Suprapubic skin (tissue), 4 donors: ENCODE measurements at places on chromosomes 4 and X. TPM values are rescaled to one million over a fixed set of nuclear protein-coding genes. Genes with fewer than 3 reads are reported as not detected.

- H3K36me3 ChIP-seq: no peaks in the 10 kb centered on the region
- no peaks in the 10 kb centered on the region for H3K27me3 ChIP-seq
- H3K4me3 ChIP-seq: no peak overlapping the region
Measured at GRCh38 chr4:123871341-123871740, 474.7 kb downstream of the SPRY1 start.

DNA sequence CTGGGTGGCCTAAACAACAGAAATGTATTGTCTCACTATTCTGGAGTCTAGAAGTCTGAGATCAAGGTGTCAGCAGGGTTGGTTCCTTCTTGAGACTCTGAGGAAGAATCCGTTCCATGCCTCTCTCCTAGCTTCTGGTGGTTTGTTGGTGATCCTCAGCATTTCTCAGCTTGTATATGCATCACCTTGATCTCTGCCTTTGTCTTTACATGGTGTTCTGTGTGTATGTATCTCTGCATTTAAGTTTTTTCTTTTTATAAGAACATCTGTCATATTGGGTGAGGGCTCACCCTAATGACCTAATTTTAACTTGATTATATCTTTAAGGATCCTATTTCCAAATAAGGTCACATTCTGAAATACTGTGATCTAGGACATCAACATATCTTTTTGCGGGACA, 50.6 kb upstream of the CD40LG start:
- H3K27me3 ChIP-seq: no peaks in the 10 kb centered on the region
- H3K4me3 ChIP-seq: no peak overlapping the region
- H3K36me3 ChIP-seq: no peaks in the 10 kb centered on the region
- no peak overlapping the region for H3K27ac ChIP-seq
- no peaks in the 10 kb centered on the region for H3K4me1 ChIP-seq
- no peak for DNase-seq

- H3K27ac ChIP-seq: peak overlapping the region; percentile 65
- H3K4me3 ChIP-seq: peak overlapping the region; percentile 74
- no peaks in the 10 kb centered on the region for H3K36me3 ChIP-seq
Measured at GRCh38 chr4:30716681-30717207, 3.4 kb upstream of the PCDH7 start.

- H3K4me1 ChIP-seq: no peaks in the 10 kb centered on the region
- H3K27ac ChIP-seq: no peak overlapping the region
- H3K36me3 ChIP-seq: no peaks in the 10 kb centered on the region
- no peak overlapping the region for H3K4me3 ChIP-seq
- no peaks in the 10 kb centered on the region for H3K27me3 ChIP-seq
Measured at GRCh38 chr4:188145601-188146000, 6.4 kb downstream of the TRIML1 start.

- DNase-seq: no peak
- H3K4me1 ChIP-seq: no peaks in the 10 kb centered on the region
- H3K36me3 ChIP-seq: no peaks in the 10 kb centered on the region
- H3K27ac ChIP-seq: no peak overlapping the region
Measured at GRCh38 chr4:69750346-69750745, 10.1 kb downstream of the SULT1B1 start.

GRCh38 chrX:2395261-2395992, 105.3 kb downstream of the DHRSX start:
- H3K4me1 ChIP-seq: peaks cover 4% of the 10 kb centered on the region
- peak; percentile 69 for DNase-seq
- no peaks in the 10 kb centered on the region for H3K36me3 ChIP-seq
- no peak overlapping the region for H3K27ac ChIP-seq
- no peaks in the 10 kb centered on the region for H3K27me3 ChIP-seq

GRCh38 chr4:10982305-10982704, 297.7 kb upstream of the CLNK start:
- H3K27me3 ChIP-seq: no peaks in the 10 kb centered on the region
- no peak overlapping the region for H3K4me3 ChIP-seq
- no peak overlapping the region for H3K27ac ChIP-seq

GRCh38 chr4:17552427-17552826, 24.6 kb upstream of the LAP3 start:
- no peak overlapping the region for H3K27ac ChIP-seq
- DNase-seq: no peak
- peaks cover 8% of the 10 kb centered on the region for H3K27me3 ChIP-seq
- H3K4me1 ChIP-seq: no peaks in the 10 kb centered on the region
- H3K36me3 ChIP-seq: no peaks in the 10 kb centered on the region

- H3K27ac ChIP-seq: no peak overlapping the region
- no peaks in the 10 kb centered on the region for H3K36me3 ChIP-seq
- H3K4me3 ChIP-seq: no peak overlapping the region
- no peaks in the 10 kb centered on the region for H3K4me1 ChIP-seq
Measured at GRCh38 chr4:108371282-108371681, 202.6 kb upstream of the LEF1 start.

- H3K27me3 ChIP-seq: no peaks in the 10 kb centered on the region
- DNase-seq: no peak
- H3K27ac ChIP-seq: no peak overlapping the region
- H3K4me3 ChIP-seq: no peak overlapping the region
- H3K4me1 ChIP-seq: no peaks in the 10 kb centered on the region
- no peaks in the 10 kb centered on the region for H3K36me3 ChIP-seq
Measured at GRCh38 chrX:94524867-94525266, 850.9 kb downstream of the FAM133A start.

- H3K36me3 ChIP-seq: no peaks in the 10 kb centered on the region
- H3K4me1 ChIP-seq: no peaks in the 10 kb centered on the region
- no peak overlapping the region for H3K4me3 ChIP-seq
- no peak for DNase-seq
- no peaks in the 10 kb centered on the region for H3K27me3 ChIP-seq
- no peak overlapping the region for H3K27ac ChIP-seq
Measured at GRCh38 chr4:155271557-155271956, 63.1 kb downstream of the NPY2R start.

DNA sequence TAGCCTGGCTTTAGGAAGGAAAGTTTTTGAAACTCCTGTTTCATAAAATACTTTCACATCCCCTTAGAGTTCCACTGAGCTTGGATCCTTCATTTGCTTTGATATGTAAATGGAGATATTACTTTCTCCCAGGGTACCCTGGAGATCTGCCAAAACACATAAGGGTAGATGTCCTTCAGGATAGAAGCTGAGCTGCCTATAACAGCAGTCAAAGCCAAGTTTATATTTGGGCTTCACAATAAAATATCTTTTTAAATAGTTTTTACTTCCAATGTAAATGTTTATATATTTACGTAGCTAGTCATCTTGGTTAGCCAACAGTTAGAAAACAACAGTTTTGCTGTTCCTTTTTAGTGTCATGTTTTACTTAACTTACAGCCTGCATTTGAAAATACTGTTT, 742.3 kb upstream of the POU3F4 start:
- no peaks in the 10 kb centered on the region for H3K36me3 ChIP-seq
- no peaks in the 10 kb centered on the region for H3K4me1 ChIP-seq
- H3K27me3 ChIP-seq: no peaks in the 10 kb centered on the region
- no peak for DNase-seq
- H3K27ac ChIP-seq: no peak overlapping the region
- H3K4me3 ChIP-seq: no peak overlapping the region

- H3K27me3 ChIP-seq: no peaks in the 10 kb centered on the region
- H3K27ac ChIP-seq: no peak overlapping the region
- no peak overlapping the region for H3K4me3 ChIP-seq
- no peak for DNase-seq
- no peaks in the 10 kb centered on the region for H3K36me3 ChIP-seq
- H3K4me1 ChIP-seq: no peaks in the 10 kb centered on the region
Measured at GRCh38 chr4:8556341-8557150, 23.6 kb upstream of the GPR78 start.

GRCh38 chrX:134626434-134626833, 31.8 kb downstream of the PLAC1 start:
- H3K4me1 ChIP-seq: peaks cover 16% of the 10 kb centered on the region
- DNase-seq: no peak

DNA sequence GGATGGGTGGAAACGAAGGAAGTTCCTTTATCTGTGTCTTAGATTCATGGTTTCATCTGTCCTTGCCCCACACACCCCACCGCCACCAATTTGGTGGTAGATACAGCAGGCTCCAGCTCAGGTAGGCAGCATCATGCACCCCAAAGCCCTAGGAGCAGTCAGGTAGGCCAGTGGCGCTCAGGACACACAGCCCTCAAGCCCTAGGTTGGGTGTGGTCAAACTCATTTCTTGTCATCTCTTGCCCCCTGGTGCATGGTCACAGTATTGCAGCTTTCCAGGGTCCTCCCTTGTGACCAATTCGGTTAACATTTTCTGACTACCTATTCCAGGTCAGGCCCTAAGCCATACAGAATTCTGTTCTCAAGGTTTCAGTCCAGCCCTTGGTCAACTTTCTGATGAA, 14.5 kb upstream of the PRRG3 start:
- no peaks in the 10 kb centered on the region for H3K27me3 ChIP-seq
- H3K27ac ChIP-seq: no peak overlapping the region
- no peak overlapping the region for H3K4me3 ChIP-seq
- H3K36me3 ChIP-seq: no peaks in the 10 kb centered on the region
- no peaks in the 10 kb centered on the region for H3K4me1 ChIP-seq

DNA sequence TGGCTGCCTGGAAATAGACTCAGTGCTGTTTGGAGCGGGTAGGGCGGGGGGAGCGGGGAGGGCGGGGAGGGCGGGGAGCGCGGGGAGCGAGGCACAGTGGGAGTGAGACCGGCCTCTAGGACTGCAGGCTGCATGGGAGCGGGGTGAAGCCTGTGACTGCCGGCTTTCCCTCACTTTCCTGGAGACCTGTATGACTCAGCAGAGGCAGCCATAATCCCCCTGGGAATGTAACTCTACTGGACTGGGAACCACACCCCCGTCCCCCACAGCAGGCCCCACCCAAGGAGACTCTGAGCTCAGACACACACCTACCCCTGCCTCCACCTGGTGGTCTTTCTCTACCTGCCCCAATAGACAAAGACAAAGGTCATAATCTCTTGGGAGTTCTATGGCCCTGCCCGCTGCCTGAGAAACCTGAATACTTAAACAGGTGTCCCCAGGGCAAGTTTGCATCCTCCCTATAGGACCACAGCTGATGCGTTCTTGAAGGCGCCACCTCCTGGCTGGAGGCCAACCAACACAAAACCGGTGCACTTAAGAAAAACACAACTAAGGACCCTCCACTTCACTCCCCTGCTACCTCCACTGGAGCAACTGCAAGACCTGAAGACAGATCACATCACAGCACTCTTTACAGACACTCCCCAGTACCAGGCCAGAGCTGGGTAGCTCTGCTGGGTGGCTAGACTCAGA, 18.0 kb downstream of the HDAC8 start:
- no peak for DNase-seq
- H3K4me1 ChIP-seq: no peaks in the 10 kb centered on the region
- H3K4me3 ChIP-seq: no peak overlapping the region
- H3K27me3 ChIP-seq: no peaks in the 10 kb centered on the region
- no peak overlapping the region for H3K27ac ChIP-seq

DNA sequence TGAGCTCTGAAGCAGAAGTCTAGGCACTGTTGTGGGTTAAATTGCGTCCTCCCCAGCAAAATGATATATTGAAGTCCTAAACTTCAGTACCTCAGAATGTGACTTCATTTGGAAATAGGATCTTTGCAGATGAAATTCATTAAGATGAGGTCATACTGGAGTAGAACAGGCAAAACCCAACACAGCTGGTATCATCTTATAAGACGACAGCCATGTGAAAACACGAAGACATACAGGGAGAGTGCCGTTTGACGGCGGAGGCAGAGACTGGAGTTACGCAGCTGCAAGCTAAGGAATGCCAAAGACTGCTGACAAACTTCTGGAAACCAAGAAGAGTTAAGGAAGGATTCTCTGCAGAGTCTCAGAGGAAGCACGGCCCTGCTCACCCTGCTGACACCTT, 241.5 kb downstream of the MAML3 start:
- no peak for DNase-seq
- no peaks in the 10 kb centered on the region for H3K36me3 ChIP-seq
- H3K27ac ChIP-seq: no peak overlapping the region
- H3K27me3 ChIP-seq: no peaks in the 10 kb centered on the region

DNA sequence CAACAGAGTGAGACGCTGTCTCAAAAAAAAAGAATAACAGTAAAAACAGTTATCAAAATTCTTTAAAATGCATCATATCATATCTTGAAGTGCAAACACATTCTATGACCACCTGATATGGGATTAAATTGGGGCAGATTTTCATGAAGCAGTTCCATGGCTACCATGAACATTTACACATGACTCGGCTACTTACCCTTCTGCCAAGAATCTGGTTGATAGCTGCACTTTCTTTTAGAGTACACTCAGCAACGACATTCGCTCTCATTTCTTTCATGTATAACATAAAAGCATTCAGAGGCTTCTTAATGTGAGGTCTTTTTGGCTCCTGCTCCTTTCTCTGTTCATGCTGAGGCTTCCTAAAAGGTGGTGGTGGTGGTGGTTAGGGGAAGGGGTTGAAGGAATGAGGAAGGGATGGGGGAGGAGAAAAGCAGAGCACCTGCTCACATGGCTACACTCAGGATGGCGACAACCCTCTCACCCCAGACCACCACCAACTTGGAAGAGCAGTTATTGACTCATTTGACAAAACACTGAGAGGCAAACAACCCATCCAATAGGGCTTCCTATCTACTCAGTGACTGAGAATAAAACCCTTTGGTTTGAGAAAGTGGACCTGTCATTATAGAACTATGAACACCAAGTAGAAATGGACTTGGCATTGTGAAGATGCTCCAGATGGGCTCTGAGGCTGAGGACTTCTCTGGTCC, 88.5 kb downstream of the HADH start:
- peaks cover 3% of the 10 kb centered on the region for H3K36me3 ChIP-seq
- H3K4me1 ChIP-seq: no peaks in the 10 kb centered on the region
- no peak overlapping the region for H3K4me3 ChIP-seq

GRCh38 chr4:5034206-5034605, 14.9 kb upstream of the CYTL1 start:
- H3K27me3 ChIP-seq: no peaks in the 10 kb centered on the region
- H3K36me3 ChIP-seq: no peaks in the 10 kb centered on the region
- H3K27ac ChIP-seq: no peak overlapping the region

- no peak overlapping the region for H3K27ac ChIP-seq
- no peaks in the 10 kb centered on the region for H3K4me1 ChIP-seq
- H3K36me3 ChIP-seq: no peaks in the 10 kb centered on the region
- no peak overlapping the region for H3K4me3 ChIP-seq
- DNase-seq: no peak
- no peaks in the 10 kb centered on the region for H3K27me3 ChIP-seq
Measured at GRCh38 chrX:83845397-83845796, 15.5 kb upstream of the CYLC1 start.

- H3K27ac ChIP-seq: no peak overlapping the region
- no peak for DNase-seq
- H3K36me3 ChIP-seq: no peaks in the 10 kb centered on the region
- no peaks in the 10 kb centered on the region for H3K4me1 ChIP-seq
- H3K27me3 ChIP-seq: no peaks in the 10 kb centered on the region
Measured at GRCh38 chr4:110533940-110534339, 58.0 kb downstream of the ENPEP start.

DNA sequence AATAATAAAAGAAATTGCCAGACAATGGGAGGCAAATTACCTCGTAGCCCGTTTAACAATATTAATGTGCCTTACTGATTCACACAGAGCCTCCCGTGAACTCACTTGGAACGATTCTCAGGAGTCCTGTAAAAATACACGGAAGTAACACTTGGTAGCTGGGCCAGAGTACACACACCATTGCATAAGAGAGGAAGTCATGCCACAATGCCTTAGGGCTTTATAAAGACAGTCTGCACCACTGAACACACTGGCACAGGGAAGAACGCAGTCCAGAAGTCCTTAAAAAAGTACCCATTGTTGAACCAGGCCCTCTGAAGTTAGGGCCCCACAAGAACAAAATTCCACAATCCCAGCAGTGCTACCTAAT, 15.1 kb downstream of the SLC2A9 start:
- H3K27ac ChIP-seq: peak overlapping the region; percentile 83
- no peak overlapping the region for H3K4me3 ChIP-seq
- no peaks in the 10 kb centered on the region for H3K27me3 ChIP-seq
- H3K4me1 ChIP-seq: peaks cover 46% of the 10 kb centered on the region
- H3K36me3 ChIP-seq: no peaks in the 10 kb centered on the region
- DNase-seq: no peak

COQ2 gene
- total RNA-seq: 8.0 TPM

LDOC1 gene
- total RNA-seq: 11.6 TPM

SMIM10L2A gene
- total RNA-seq: 5.1 TPM

DGKK gene
- total RNA-seq: not detected

CDX4 gene
- total RNA-seq: not detected

CXCL10 gene
- total RNA-seq: not detected
